Psoas muscle (tissue), 8 donors: ENCODE measurements at places on chromosomes 1 and 21. TPM values are rescaled to one million over a fixed set of nuclear protein-coding genes. Genes with fewer than 3 reads are reported as not detected.

Gene NPR1
- 8.5 TPM for polyA plus RNA-seq

Gene HRNR
- not detected for polyA plus RNA-seq

Gene KCNJ10
- 0.03 TPM for polyA plus RNA-seq

Gene LCK
- 0.27 TPM for polyA plus RNA-seq

Gene CELA3A
- not detected for polyA plus RNA-seq

Gene RGS16
- polyA plus RNA-seq = 0.86 TPM

Gene GJA8
- not detected for polyA plus RNA-seq

Gene ROR1
- 0.69 TPM for polyA plus RNA-seq

Gene GIPC2
- 1.0 TPM for polyA plus RNA-seq

Gene CYP4B1
- polyA plus RNA-seq = 34.5 TPM

Gene GABRD
- 0.66 TPM for polyA plus RNA-seq

Gene ACTN2
- polyA plus RNA-seq = 952 TPM

Gene TBX19
- polyA plus RNA-seq = 0.36 TPM

Gene PIK3R3
- polyA plus RNA-seq = 17.4 TPM

Gene NTRK1
- 0.07 TPM for polyA plus RNA-seq

Gene GADD45A
- polyA plus RNA-seq = 248 TPM

Gene TRABD2B
- 0.08 TPM for polyA plus RNA-seq

Gene IFNAR1
- polyA plus RNA-seq = 31.6 TPM

Gene NTNG1
- polyA plus RNA-seq = 0.01 TPM

Gene IQGAP3
- polyA plus RNA-seq = 0.01 TPM

Gene ITLN2
- not detected for polyA plus RNA-seq

Gene GJA5
- polyA plus RNA-seq = 1.9 TPM

Gene ERICH3
- not detected for polyA plus RNA-seq

Gene C1QC
- 10.4 TPM for polyA plus RNA-seq

Gene OR2C3
- 0.01 TPM for polyA plus RNA-seq

Gene S100A7A
- not detected for polyA plus RNA-seq

Gene CGN
- 0.03 TPM for polyA plus RNA-seq

Gene CCDC17
- 1.1 TPM for polyA plus RNA-seq

Gene BTBD8
- polyA plus RNA-seq = 0.53 TPM
